ENCODE measurements at places on chromosomes 16 and 17.
A peak's percentile ranks its signal among the peaks of the same experiment; 100 is the strongest.

- DNase-seq: no peak
Observed at GRCh38 chr17:78986048-78986648, 6.4 kb upstream of the LGALS3BP start.

- no peak for DNase-seq
Observed at GRCh38 chr16:28320741-28321140, 28.4 kb downstream of the SBK1 start.

DNA sequence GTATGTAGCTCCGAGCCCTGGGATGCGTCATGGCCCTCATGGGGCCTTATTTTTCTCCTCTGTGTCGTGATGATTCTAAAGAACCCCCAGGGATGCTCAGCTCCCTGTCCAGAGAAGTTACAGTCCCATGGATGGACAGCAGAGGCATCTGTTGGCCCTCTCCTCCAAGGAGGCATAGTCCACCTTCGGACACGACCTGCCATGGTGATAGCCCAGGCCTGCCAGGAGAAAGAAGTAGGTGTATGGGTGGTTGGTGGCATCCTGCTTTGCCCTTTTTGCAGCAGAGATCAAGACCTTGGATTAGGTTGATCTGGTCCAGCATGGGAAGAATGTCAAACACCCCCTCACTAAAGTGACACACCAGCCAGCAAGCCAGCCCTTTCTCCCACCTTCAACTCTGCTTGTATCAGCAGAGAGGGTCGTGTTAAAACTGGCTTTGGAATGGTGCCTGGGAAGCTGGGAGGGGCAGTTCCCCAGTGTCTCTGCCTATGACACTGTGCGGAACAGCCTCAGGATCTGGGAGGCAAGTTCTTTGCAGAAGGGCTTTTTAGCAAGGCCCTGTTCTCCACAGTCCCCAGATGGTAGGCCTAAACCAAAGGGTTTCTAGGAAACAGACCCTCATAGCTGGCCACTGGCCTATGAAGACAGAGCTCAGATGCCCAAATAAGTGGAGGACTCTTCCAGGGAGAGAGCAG is 259.9 kb upstream of the RPL38 start:
- no peak for DNase-seq

GRCh38 chr16:7257016-7257415 is 75.6 kb upstream of the RBFOX1 start:
- DNase-seq: no peak

- DNase-seq: no peak
Observed at GRCh38 chr16:59899940-59900339, 1165.8 kb upstream of the GOT2 start.

GRCh38 chr17:61254904-61255303 is 144.7 kb upstream of the TBX2 start:
- no peak for DNase-seq

GRCh38 chr16:16000685-16001084 is 51.3 kb downstream of the ABCC1 start:
- DNase-seq: no peak

DNA sequence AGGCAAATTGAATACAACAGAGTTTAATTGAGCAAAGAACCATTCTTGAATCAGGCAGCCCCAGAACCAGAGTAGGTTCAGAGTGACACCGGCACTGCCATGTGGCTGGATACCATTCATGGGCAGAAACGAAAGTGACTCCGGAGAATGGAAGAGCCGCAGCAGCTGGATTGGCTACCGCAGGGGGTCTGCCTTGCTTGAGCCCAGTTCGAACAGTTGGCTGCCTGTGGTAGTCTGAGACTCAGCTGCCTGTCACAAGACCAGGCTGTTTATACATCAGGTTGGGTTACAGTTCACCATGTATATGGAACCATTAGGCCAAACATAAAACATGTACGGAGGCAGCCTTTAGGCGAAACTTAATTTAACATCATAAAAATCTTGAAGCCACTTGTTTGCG is 205.2 kb upstream of the CHMP6 start:
- no peak for DNase-seq

DNA sequence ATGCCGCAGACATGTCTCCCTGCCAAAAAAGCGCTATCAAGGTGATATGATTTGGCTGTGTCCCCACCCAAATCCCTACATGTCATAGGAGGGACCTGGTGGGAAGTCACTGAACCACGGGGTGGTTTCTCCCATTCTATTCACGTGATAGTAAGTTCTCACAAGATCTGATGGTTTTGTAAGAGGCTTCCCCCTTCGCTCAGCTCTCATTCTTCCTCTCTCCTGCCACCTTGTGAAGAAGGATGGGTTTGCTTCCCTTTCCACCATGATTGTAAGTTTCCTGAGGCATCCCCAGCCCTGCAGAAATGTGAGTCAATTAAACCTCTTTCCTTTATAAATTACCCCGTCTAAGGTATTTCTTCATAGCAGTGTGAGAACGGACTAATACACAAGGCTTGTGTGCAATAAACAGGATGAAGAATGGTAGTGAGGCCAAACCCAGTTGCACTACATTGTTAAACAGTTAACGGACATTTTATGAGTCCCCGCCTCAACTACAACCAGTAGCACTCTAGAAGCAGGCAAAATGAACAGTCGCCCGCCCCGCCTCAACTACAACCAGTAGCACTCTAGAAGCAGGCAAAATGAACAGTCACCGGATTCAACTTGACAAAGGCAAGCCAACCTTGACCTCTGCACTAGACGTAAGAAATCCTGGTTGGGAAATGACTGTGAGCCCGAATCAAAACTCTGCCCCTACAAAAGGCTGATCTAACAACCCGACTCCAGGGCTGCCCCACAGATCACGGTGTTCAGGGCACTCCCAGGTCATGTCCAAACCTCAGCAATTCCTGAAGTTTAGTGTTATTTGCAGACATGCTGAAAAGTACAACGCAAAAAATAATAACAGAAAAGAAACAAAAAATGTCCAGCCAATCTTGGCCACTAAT is 26.3 kb downstream of the VPS53 start:
- no peak for DNase-seq

DNA sequence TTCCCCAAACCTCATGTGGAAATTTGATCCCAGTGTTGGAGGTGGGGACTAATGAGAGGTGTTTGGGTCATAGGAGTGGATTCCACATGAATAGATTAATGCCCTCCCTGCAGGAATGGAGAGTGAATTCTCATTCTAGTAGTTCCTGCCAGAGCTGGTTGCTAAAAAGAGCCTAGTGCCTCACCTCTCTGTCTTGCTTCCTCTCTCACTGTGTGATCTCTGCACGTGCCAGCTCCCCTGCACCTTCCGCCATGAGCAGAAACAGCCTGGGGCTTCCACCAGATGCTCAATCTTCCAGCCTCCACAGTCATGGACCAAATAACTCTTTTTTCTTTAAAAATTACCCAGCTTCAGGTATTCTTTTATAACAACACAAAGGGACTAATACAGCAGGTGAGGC is 72.9 kb upstream of the CLEC3A start:
- no peak for DNase-seq

- no peak for DNase-seq
Observed at GRCh38 chr16:57022445-57022844, 33.1 kb downstream of the NLRC5 start.

DNA sequence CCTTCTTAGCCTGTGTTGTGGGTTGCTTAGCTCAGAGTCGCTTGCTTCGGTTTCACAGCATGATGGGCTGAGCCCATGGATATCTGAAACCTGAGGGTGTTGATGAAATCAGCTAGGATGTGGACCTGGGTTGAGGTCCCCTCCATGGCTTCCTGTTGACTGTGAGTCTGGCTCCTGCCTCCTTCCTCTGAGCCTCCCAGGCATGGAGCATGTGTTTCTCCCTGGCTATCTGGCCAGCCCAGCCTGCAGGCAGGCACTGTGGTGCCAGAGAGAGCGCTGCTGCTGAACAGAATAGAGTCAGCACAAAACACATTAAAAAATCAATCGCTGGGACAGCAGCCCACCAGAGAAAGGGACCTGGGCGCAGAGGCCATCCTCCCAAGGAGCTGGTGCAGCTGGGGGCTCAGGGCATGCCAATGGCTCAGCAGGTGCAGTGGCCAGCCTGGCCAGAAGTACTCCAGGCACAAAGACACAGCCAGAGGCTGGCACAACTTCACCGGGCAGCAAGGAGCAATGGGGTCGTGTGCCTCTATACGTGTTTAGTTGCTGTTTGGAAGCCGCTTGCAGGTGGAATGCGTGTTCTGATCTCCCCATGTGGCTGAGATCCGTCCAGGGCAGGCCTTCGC is 28.3 kb upstream of the GPRC5C start:
- no peak for DNase-seq

DNA sequence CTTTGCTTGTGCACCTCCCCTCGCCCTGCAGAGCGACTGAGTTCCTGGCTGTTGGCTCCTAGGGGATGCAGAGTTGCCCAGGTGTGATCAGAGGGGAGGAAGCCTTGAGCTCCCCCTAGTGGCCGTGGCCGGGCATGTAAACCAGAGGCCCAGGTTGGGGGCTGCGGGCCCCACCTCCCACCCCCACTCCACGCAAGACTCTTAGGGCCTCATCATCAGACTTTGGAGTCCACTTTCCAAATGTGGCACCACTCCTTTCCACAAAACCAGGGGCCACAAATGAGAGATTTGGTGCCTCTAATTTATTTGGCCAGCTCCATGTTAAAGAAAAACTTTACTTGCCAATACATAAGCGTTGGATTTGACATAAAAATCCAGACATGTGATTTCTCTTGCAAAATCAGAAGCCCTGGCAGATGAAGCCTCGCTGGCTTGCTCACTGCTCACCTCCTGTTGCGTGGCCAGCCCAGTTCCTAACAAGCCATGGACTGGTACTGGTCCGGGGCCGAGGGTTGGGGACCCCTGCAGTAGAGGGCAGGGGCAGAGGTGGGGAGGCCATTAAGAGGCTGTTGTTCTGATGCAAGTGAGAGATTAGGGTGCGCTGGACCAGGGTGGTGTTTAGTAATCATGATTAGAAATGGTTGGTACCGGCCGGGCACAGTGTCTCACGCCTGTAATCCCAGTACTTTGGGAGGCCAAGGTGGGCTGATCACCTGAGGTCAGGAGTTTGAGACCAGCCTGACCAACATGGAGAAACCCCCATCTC is 28.7 kb upstream of the GAS7 start:
- DNase-seq: peak; percentile 71

DNA sequence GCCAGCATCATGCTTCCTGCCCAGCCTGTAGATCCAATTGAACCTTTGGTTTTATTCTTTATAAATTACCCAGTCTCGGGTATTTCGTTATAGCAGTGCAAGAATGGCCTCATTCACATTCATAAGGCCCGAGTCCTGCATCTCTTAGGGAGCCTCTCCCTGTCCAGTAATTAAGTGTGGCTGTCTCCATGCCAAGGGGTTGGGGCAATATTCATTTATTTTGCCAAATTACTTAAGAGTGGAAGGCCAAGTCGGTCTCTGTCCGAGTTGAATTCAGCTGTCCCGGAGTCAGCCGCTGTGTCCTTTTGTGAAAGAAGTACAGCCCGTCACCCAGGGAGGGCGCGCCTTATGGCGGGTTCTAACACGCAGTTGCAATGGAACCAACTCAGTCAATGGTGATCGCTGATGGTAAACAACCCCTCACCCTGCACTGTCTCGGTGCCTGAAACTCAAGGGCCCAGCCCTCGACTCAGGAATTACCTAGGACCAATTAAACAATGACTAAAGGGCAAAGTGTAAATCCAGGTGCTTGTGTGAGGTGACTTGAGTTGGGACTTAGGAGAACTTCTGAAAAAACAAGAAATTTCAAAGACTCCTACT is 22.2 kb downstream of the KIAA0513 start:
- DNase-seq: no peak

GRCh38 chr16:19861811-19862327 is 22.8 kb downstream of the GPRC5B start:
- no peak for DNase-seq

GRCh38 chr17:42117397-42118125 is 3.6 kb downstream of the KAT2A start:
- no peak for DNase-seq

DNA sequence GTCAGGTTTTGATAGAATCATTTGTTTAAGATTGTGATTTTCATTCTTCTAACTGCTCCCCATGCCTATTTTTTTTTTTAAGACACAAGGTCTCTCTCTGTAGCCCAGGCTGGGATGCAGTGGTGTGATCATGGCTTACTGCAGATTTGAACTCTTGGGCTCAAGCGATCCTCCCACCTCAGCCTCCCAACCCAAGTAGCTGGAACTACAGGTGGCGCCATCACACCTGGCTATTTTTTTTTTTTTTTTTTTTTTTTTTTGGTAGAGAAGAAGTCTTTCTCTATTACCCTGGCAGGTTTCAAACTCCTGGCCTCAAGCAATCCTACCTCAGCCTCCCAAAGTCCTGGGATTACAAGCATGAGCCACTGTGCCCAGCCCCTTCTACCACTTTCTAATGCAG is 223.3 kb downstream of the CBLN1 start:
- DNase-seq: no peak

- DNase-seq: no peak
Observed at GRCh38 chr16:88706965-88707826, 893 bp downstream of the CTU2 start.

- no peak for DNase-seq
Observed at GRCh38 chr16:47150067-47150466, 6.3 kb upstream of the NETO2 start.

GRCh38 chr16:49821614-49822282 is 34.2 kb downstream of the ZNF423 start:
- no peak for DNase-seq

GRCh38 chr17:29124925-29125273 is 55.3 kb downstream of the MYO18A start:
- DNase-seq: no peak

- no peak for DNase-seq
Observed at GRCh38 chr17:68509141-68510057, 2.8 kb upstream of the PRKAR1A start.
